Spleen (tissue), 13 donors: ENCODE measurements at places on chromosomes 1 and 21.
A peak's percentile ranks its signal among the peaks of the same experiment; 100 is the strongest.

- H3K36me3 ChIP-seq: no peaks in the 10 kb centered on the region
- DNase-seq: no peak
- peaks cover 59% of the 10 kb centered on the region for H3K4me1 ChIP-seq
- H3K27me3 ChIP-seq: no peaks in the 10 kb centered on the region
- no peak overlapping the region for H3K4me3 ChIP-seq
- H3K27ac ChIP-seq: peak overlapping the region; percentile 81
Measured at GRCh38 chr1:112393631-112393974, 2.4 kb upstream of the CTTNBP2NL start.

GRCh38 chr1:36520771-36521420 is 38.2 kb upstream of the CSF3R start:
- no peaks in the 10 kb centered on the region for H3K27me3 ChIP-seq
- H3K4me1 ChIP-seq: peaks cover 6% of the 10 kb centered on the region
- DNase-seq: no peak
- H3K36me3 ChIP-seq: no peaks in the 10 kb centered on the region
- no peak overlapping the region for H3K4me3 ChIP-seq
- no peak overlapping the region for H3K27ac ChIP-seq

GRCh38 chr1:202531472-202531811 is 178.8 kb downstream of the SYT2 start:
- no peaks in the 10 kb centered on the region for H3K27me3 ChIP-seq
- no peaks in the 10 kb centered on the region for H3K36me3 ChIP-seq
- DNase-seq: no peak
- peaks cover 25% of the 10 kb centered on the region for H3K4me1 ChIP-seq

- H3K27ac ChIP-seq: no peak overlapping the region
- peaks cover 4% of the 10 kb centered on the region for H3K27me3 ChIP-seq
- H3K4me3 ChIP-seq: no peak overlapping the region
- peaks cover 10% of the 10 kb centered on the region for H3K4me1 ChIP-seq
- H3K36me3 ChIP-seq: peaks cover 9% of the 10 kb centered on the region
- no peak for DNase-seq
Measured at GRCh38 chr1:1534401-1535154, 5.8 kb downstream of the TMEM240 start.
